Spinal cord (tissue), 10 donors: ENCODE measurements at places on chromosomes 2 and 18. TPM values are rescaled to one million over a fixed set of nuclear protein-coding genes. Genes with fewer than 3 reads are reported as not detected.

- no peak overlapping the region for H3K27ac ChIP-seq
- peaks cover 6% of the 10 kb centered on the region for H3K4me1 ChIP-seq
- H3K27me3 ChIP-seq, result peaks cover under 1% of the 10 kb centered on the region
Measured at GRCh38 chr2:95323347-95324155, 26.4 kb downstream of the KCNIP3 start.

DNA sequence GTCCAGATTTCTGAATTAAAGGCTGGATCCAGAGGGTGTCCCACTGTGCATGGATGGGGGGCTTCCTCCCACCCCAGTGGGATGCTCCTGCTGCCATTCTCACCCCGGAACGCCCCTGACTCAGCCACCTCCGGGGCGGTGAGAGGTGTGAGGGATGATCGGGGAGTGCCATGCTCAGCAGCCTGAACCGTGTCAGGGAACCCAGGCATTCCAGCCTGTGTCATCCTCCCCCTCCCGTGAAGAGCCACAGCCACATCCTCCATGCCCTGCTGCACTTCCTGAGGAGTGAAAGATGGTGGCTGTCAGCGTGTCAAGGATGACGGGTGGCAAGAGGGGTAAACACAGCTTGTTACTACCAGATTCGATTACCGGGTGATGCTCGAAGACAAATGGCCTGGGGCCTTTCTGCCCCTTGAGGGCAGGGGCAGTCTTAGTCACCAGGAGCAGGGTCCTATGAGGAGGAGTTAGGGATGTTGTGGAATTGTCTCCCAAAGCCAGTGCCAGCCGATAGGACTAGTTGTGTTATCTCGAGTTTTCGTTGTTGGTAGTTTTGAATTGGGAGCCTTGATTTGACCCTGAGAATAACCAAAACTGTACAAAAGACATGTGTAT, 80.8 kb downstream of the TCF7L1 start:
- no peaks in the 10 kb centered on the region for H3K36me3 ChIP-seq
- H3K4me3 ChIP-seq, result no peak overlapping the region
- no peak for DNase-seq
- no peaks in the 10 kb centered on the region for H3K27me3 ChIP-seq

The SRD5A2 gene
- polyA plus RNA-seq, result 0.22 TPM

The ACADL gene
- polyA plus RNA-seq, result 3.1 TPM

- no peak overlapping the region for H3K4me3 ChIP-seq
- no peaks in the 10 kb centered on the region for H3K4me1 ChIP-seq
- no peak overlapping the region for H3K27ac ChIP-seq
- no peak for DNase-seq
- no peaks in the 10 kb centered on the region for H3K36me3 ChIP-seq
- no peaks in the 10 kb centered on the region for H3K27me3 ChIP-seq
Measured at GRCh38 chr2:167069855-167070254, 181.6 kb downstream of the XIRP2 start.

GRCh38 chr2:68172990-68173700, 15.5 kb downstream of the PNO1 start:
- H3K36me3 ChIP-seq, result peaks cover 22% of the 10 kb centered on the region
- H3K4me3 ChIP-seq, result no peak overlapping the region
- H3K27ac ChIP-seq, result no peak overlapping the region
- DNase-seq, result no peak
- H3K27me3 ChIP-seq, result no peaks in the 10 kb centered on the region

DNA sequence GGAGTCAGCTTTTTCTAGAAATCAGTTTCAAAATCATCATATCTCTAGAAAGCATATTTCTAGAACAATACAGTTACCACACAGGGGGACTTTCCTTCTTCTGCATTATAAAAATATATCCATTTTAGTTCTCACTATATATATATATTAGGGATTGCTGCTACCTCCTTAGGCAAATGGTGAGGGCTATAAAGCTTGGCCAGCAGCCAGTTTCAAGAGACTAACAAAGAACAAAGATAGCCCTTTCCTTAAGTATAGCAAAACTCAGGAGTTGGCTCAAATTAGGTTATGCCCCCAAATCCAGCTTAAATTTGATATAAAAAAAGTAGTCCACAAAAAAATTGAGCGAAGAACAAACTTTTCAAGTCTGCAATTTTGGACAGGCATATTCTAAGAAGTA, 70.0 kb downstream of the EIF2AK3 start:
- H3K27ac ChIP-seq, result no peak overlapping the region
- no peak for DNase-seq
- H3K27me3 ChIP-seq, result no peaks in the 10 kb centered on the region

DNA sequence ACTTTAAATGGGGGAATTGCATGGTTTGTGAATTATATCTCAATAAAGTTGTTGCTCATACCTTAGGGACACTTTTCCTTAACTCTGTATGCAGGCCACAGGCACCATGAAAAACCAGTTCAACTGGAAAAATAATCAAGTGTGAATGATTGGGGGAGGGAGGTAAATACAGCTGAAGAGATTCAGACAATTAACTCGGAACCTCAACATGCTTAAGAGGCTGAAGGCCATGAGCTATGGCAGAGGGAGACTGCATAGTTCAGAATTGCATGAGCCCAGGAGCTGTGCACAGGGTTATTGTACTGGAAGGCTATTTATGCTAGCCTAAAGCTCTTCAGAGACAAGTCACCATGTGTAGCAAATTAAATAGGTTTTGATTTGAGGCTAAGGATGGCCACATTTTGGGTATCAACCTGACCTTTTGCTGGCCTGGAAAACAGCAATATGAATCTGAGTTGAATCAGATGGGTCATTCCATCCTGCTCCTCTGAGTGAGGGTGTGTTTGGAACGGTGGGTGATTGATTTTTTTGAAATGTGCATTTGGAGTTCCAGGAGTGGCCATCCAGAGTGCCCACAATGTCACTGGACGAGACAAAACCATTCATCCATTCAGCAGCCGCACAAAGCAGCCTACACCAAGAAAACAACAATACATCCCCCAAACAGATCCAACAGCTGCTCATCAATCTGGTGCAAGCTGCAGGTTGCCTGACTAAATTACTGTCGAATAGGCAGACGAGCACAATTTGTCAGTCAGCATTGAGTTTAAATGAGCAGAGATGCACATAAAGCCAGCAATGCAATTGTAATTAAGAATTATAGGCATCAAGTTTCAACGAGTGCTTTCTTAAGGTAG, 42.5 kb downstream of the HRH4 start:
- H3K27me3 ChIP-seq, result no peaks in the 10 kb centered on the region
- H3K4me1 ChIP-seq, result no peaks in the 10 kb centered on the region
- no peak for DNase-seq
- H3K36me3 ChIP-seq, result no peaks in the 10 kb centered on the region

GRCh38 chr2:175168564-175168945, 552 bp upstream of the ATF2 start:
- H3K27me3 ChIP-seq, result no peaks in the 10 kb centered on the region
- no peaks in the 10 kb centered on the region for H3K4me1 ChIP-seq
- no peaks in the 10 kb centered on the region for H3K36me3 ChIP-seq
- H3K4me3 ChIP-seq, result peak overlapping the region; percentile 100
- no peak for DNase-seq
- H3K27ac ChIP-seq, result peak overlapping the region; percentile 98

- H3K4me3 ChIP-seq, result no peak overlapping the region
- H3K36me3 ChIP-seq, result no peaks in the 10 kb centered on the region
- no peaks in the 10 kb centered on the region for H3K27me3 ChIP-seq
- no peak for DNase-seq
- H3K27ac ChIP-seq, result no peak overlapping the region
Measured at GRCh38 chr2:10109311-10109710, 13.2 kb upstream of the RRM2 start.

- H3K27me3 ChIP-seq, result no peaks in the 10 kb centered on the region
- DNase-seq, result no peak
- no peak overlapping the region for H3K27ac ChIP-seq
- H3K4me1 ChIP-seq, result no peaks in the 10 kb centered on the region
- no peaks in the 10 kb centered on the region for H3K36me3 ChIP-seq
Measured at GRCh38 chr2:27966466-27966865, 75.9 kb downstream of the BABAM2 start.

DNA sequence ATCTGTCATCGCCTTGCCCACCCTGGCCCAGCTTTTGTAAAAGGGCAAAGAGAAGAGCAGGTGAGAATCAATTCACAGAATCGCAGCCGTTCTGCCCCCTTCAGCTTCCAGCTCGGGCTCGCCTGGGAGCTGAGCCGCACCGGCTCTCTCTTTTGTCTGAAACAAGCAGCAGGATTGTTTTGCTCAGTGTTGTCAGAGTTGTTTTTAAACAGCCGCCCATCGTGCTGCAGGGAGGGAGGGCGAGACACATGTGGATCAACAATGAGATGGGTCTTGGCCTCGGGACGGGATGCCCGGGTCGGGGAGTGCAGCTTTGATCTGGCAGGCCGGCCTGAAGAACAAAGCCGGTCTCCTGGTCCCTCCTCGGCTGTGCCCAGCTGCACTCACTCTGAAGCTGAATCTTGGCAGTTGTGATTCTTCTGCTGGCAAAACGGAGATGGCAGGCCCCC, 39.7 kb upstream of the HDAC4 start:
- peak overlapping the region; percentile 19 for H3K4me3 ChIP-seq
- H3K4me1 ChIP-seq, result peaks cover 36% of the 10 kb centered on the region
- no peak for DNase-seq
- H3K36me3 ChIP-seq, result no peaks in the 10 kb centered on the region
- peak overlapping the region; percentile 85 for H3K27ac ChIP-seq
- H3K27me3 ChIP-seq, result no peaks in the 10 kb centered on the region

The C2orf78 gene
- polyA plus RNA-seq, result not detected

DNA sequence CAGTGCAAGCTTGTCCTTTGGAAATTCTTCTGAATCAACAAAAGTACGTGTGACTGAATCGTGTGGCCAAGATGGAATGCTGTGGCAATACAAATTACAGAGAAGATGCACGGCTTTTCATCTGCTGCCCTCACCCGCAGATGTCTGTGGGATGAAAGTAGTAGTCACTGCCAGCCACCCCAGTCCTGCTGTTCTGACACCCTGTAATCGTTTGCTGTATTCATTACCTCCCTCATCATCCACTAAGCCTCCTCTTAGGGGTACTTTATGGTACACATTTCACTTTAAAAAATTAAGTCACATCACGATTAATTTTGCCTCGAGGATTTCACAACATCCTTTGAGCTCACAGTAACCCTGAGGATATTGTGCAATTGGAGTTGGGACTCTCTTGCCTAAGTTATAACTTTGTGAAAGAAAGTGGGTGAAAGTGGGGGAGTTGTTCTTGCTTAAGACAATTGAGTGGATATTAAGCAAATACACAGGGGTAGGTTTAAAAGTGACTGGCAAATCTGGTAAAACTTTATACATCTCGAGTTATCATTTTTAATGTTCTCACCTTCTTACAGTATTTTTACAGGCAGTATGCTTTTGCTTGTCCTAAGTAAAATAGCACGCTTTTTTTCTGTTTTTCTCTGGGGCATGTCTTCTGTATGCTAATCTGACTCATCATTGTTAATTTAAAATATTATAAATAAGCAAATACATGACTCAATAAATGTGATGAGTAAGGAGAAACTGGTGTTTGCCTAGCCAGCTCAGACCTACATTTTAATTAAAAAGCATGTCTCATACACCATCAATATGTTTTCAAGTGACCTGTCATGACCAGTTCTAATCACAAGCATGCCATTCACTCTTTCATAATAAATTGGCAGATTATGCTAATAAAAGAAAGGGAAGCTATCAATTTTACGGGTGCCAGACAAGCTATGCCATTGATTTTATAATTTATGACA, 680.9 kb downstream of the IRS1 start:
- no peak overlapping the region for H3K27ac ChIP-seq
- no peak overlapping the region for H3K4me3 ChIP-seq
- DNase-seq, result peak; percentile 14
- H3K36me3 ChIP-seq, result no peaks in the 10 kb centered on the region
- no peaks in the 10 kb centered on the region for H3K27me3 ChIP-seq

The TXNDC2 gene
- 0.35 TPM for polyA plus RNA-seq

- no peak overlapping the region for H3K27ac ChIP-seq
- no peaks in the 10 kb centered on the region for H3K27me3 ChIP-seq
- DNase-seq, result no peak
- H3K4me1 ChIP-seq, result peaks cover 29% of the 10 kb centered on the region
Measured at GRCh38 chr18:8787794-8788193, 82.4 kb downstream of the MTCL1 start.

- H3K27me3 ChIP-seq, result no peaks in the 10 kb centered on the region
- H3K4me1 ChIP-seq, result peaks cover 2% of the 10 kb centered on the region
- H3K27ac ChIP-seq, result no peak overlapping the region
- H3K4me3 ChIP-seq, result no peak overlapping the region
Measured at GRCh38 chr2:207088276-207088675, 77.5 kb downstream of the KLF7 start.

GRCh38 chr2:84201158-84201557, 257.9 kb downstream of the SUCLG1 start:
- H3K27me3 ChIP-seq, result no peaks in the 10 kb centered on the region
- H3K4me1 ChIP-seq, result no peaks in the 10 kb centered on the region
- H3K27ac ChIP-seq, result no peak overlapping the region
- DNase-seq, result no peak
- H3K36me3 ChIP-seq, result no peaks in the 10 kb centered on the region

GRCh38 chr18:48396561-48396960, 12.6 kb downstream of the ZBTB7C start:
- no peak overlapping the region for H3K4me3 ChIP-seq
- no peaks in the 10 kb centered on the region for H3K27me3 ChIP-seq
- DNase-seq, result no peak
- H3K36me3 ChIP-seq, result no peaks in the 10 kb centered on the region
- peaks cover 20% of the 10 kb centered on the region for H3K4me1 ChIP-seq

- H3K27me3 ChIP-seq, result no peaks in the 10 kb centered on the region
- H3K27ac ChIP-seq, result peak overlapping the region; percentile 36
- no peak overlapping the region for H3K4me3 ChIP-seq
- no peaks in the 10 kb centered on the region for H3K36me3 ChIP-seq
- no peak for DNase-seq
Measured at GRCh38 chr2:158191076-158191895, 89.6 kb downstream of the UPP2 start.

The CXCR1 gene
- polyA plus RNA-seq, result not detected

The DSC2 gene
- 2.0 TPM for polyA plus RNA-seq

GRCh38 chr2:133496501-133497269, 71.6 kb downstream of the NCKAP5 start:
- no peak overlapping the region for H3K27ac ChIP-seq
- peaks cover 4% of the 10 kb centered on the region for H3K4me1 ChIP-seq
- no peak for DNase-seq
- H3K27me3 ChIP-seq, result no peaks in the 10 kb centered on the region

DNA sequence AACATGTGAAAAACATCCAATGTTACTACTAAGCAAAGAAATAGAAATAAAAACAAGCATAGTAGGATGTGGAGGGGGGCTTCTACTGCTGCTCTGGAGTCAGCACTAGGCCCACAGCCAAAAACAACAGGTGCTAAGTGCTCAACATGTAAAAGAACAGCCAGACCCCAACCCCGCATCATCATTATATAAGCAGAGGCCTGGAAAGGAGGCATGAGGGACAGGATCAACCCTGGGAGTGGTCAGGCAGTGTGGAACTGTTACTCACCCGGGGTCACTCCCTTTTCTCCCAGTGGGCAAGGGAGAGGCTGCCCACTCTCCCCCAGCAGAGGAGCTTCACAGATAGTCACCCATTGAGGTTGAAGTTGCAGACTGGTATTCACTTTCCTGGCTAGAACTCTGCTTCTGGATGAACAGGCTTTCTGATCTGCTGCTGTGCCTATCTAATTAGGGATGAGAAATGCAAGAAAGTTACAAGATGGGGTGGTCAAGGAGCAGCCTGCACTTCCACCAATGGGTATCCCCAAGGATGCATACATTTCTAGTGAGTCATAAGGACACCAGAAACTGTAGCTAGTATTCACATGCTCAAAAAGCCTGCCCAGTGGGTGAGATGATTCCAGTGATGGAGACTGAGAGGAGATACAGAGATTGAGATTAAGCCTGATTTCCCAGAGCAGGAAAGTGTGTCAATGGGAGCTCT, 480.1 kb upstream of the TCF4 start:
- no peaks in the 10 kb centered on the region for H3K36me3 ChIP-seq
- no peak overlapping the region for H3K4me3 ChIP-seq
- DNase-seq, result no peak
- H3K27ac ChIP-seq, result no peak overlapping the region

The POTEC gene
- polyA plus RNA-seq, result 0.05 TPM
